ENCODE measurements at places on chromosomes 6 and 20. TPM values are rescaled to one million over a fixed set of nuclear protein-coding genes. Genes with fewer than 3 reads are reported as not detected.

OOEP gene
- not detected for total RNA-seq

E2F1 gene
- 11.4 TPM for total RNA-seq

BACH2 gene
- total RNA-seq = 0.30 TPM

TEAD3 gene
- 0.61 TPM for total RNA-seq

SEL1L2 gene
- not detected for total RNA-seq

TMEM151B gene
- under 0.01 TPM for total RNA-seq

CST2 gene
- total RNA-seq = not detected

CHD6 gene
- 26.0 TPM for total RNA-seq

C6orf15 gene
- not detected for total RNA-seq

CLVS2 gene
- not detected for total RNA-seq

HCRTR2 gene
- total RNA-seq = not detected

MUC22 gene
- not detected for total RNA-seq

TFAP2D gene
- not detected for total RNA-seq

SAPCD1 gene
- not detected for total RNA-seq

HMGCLL1 gene
- total RNA-seq = not detected

All from epithelial cell of umbilical artery (primary cell).